ENCODE measurements at places on chromosomes 13 and 19.

DNA sequence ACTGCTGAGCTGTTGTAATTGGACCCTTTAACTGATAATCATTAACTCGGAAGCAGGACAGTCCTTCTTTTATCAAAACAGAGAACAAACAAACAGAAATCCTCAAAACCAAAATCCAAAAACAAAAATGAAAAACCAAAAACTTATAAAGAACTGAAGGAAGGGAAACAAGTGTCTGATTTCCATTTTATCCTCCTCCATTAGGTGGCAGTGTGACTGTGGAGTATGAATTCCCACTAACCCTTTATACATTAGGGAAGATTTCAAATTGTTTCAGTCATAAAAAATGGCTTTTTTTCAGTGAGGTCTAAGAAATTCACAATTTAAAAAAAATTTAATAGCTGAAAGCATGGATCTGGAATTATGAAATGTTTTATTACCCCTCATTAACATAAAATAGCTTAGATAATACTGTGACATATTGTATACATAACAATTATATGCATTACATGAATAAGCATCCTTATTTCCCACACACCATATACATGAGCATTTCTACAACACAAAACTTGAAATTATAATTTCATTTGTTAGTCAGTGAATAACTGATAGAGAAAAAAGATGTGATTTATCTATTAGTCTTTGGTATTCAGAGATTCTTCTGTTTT, 1074.3 kb upstream of the PCDH9 start:
- DNase-seq, result no peak

- DNase-seq, result peak; percentile 93
Observed at GRCh38 chr19:10269333-10270179, 1.4 kb upstream of the ICAM1 start.

DNA sequence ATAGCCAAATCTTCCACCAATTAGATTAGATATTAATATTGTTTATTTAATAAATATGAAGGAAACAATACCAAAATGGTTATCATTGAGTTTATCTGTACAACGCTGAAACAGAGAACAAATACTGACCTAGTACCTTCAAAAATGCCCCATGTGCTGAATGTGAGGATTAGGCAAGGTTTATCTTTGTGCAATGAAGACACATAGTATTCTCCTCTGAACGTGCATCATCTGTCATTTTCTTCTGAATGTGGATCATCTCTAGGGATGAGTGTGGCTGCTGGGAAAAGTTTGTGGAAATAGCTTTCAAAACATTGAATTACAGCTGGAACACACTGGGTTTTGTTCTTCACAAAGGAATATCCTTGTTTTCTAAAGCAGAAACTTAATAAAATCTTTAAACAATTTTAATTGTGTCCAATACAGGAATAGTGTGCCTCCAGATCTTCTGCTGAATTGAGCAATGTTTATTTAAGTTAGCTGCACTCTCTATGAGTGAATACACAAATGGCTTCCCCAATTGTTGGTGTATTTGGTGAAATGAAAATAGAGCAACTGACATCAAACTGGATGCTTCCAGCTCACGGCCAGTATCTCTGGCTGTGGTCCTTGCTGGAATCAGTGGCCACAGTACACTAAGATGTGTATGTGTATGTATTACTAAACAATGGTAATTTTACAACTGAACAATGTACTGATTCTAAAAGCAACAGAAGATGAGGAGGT, 6.7 kb downstream of the COL4A1 start:
- no peak for DNase-seq

DNA sequence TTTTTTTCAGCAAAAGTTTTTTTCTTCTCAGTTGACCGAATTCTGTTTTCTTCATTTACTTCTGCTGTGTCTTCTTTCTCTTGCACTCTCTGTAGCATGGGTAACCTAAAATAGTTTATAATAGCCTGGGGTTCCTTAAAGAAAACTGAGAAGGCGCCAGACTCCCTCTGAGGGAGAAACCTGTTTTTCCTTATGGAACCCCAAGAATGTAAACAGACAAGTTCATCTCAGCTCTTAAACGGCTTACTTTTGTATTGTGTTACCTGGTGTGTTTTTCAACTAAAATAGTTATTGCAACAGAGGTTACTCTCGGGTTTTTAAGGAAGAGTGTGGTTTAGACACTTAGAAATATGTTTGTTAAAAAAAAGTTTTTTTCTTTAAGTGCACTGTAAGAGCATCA, 23.8 kb upstream of the TM9SF2 start:
- no peak for DNase-seq

- DNase-seq, result peak; percentile 21
Observed at GRCh38 chr19:37007587-37008220, 70.5 kb upstream of the ZNF420 start.

DNA sequence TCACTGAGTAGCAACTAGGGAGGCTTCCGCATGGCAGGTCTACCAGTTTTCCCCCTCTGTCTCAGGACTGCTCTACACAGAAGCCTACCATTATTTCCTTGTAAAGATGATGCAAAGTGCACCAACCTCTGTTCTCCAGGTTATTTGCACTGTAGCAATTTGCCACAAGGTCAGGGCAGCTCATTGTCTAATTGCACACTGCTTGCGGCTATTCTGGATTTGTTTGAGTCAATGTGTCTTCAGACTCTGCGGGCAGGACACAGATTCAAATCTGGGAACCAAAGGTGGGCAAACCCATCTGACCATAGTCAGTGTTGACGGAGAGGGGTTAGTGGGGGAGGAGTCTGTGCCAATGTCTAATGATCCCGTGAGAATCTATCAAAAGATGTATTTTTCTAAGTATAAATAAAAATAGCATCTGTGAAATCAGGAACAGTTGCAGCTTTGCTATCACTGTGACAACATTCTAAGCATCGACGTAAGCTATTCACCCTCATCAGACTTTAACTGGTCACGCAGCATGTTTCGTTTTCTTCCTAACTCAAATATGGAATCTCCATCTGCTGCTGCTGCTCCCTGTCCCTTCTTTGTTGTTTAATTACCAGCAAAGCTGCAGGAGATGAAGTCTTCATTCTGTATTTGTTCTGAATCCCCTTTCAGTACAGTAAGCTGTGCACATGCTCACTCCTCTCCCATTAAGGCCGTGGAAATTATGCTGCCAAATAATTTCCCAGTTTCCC, 26.4 kb downstream of the CYSLTR2 start:
- no peak for DNase-seq

DNA sequence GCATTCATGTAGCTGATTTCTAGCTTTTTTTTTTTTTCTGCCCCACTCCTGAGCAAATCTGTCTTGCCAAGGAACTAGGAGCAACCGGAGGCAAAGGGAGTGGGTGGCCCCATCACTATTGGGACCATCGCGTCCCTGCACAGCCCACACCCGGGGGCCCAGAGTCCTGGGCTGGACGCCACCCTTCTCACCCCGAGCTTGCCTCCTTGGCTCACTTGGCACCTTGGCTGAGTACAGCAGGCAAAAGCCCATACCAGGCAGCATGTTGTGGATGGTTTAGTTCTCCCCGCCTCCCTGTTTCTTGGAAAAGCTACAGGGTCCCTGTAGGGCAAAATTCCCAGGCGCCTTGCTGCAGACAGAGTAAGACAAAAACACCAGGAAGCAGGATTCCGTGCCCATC, 13.7 kb downstream of the SMIM24 start:
- DNase-seq, result no peak

- no peak for DNase-seq
Observed at GRCh38 chr19:42325896-42326771, 699 bp downstream of the MEGF8 start.

- no peak for DNase-seq
Observed at GRCh38 chr13:52371736-52372247, 34.2 kb downstream of the THSD1 start.

DNA sequence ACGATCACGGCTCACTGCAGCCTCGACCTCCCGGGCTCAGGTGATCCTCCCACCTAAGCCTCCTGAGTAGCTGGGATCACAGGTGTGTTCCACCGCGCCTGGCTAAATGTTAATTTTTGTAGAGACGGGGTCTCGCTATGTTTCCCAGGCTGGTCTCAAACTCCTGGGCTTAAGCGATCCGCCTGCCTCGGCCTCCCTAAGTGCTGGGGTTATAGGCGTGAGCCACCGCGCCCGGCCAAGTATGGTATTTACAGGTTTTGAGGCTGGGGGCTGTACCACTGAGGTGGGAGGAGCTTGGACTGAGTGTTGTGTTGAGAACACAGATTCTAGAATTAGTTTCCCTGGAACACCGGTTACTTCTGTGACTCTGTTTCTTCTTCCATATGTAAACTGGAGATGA, 452 bp upstream of the PPM1N start:
- no peak for DNase-seq

DNA sequence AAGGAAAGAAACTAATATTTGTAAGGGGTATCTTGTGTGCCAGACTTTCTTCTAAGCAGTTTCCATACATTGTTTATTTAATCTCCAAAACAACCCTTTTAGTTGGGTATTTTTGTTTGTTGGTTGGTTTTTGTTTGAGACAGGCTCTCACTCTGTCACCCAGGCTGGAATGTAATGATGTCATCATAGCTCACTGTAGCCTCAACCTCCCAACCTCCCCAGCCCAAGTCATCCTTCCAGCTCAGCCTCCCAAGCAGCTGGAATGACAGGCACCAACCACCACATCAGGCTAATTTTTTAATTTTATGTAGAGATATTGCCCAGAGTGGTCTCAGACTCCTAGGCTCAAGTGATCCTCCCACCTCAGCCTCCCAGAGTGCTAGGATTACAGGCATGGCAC, 41.2 kb upstream of the LSM14A start:
- DNase-seq, result no peak

DNA sequence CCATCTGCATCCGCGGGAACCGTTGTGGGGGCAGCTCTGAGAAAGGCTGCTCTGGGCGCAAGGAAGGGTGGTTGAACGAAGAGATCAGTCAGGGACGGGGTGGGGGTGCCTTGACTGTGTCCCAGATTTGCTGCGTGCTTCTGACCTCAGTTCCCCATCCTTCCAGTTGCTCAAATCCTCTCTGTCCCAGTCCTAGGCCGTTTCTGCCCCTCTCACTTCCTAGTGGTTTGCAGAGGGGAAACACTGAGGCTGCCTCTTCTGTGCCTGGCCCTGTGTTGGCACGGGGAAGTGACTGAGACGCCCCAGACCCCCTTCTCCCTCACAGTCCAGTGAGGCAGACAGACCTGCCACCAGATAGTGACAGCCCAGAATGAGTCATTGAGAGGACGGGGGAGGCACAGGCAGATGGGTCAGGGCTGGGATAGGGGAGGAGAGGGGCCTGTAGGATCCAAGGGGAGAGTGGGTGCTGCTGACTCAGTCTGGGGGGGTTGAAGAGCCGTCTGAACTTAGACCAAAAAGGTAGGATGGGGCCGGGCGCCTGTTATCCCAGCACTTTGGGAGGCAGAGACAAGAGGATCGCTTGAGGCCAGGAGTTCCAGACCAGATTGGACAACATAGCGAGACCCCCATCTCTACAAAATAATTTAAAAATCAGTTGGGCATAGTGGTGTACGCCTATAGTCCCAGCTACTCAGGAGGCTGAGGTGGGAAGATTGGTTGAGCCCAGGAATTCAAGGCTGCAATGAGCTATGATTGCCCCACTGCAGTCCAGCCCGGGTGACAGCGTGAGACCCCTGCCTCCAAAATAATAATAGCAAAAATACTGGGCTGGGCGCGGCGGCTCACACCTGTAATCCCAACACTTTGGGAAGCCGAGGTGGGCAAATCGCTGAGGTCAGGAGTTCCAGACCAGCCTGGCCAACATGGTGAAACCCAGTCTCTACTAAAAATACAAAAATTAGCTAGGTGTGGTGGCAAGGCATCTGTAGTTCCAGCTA, 26.5 kb downstream of the NUMBL start:
- DNase-seq, result peak; percentile 29

- no peak for DNase-seq
Observed at GRCh38 chr13:96575423-96576320, 418.6 kb downstream of the OXGR1 start.

- peak; percentile 45 for DNase-seq
Observed at GRCh38 chr19:16319481-16319880, 5.1 kb upstream of the KLF2 start.

DNA sequence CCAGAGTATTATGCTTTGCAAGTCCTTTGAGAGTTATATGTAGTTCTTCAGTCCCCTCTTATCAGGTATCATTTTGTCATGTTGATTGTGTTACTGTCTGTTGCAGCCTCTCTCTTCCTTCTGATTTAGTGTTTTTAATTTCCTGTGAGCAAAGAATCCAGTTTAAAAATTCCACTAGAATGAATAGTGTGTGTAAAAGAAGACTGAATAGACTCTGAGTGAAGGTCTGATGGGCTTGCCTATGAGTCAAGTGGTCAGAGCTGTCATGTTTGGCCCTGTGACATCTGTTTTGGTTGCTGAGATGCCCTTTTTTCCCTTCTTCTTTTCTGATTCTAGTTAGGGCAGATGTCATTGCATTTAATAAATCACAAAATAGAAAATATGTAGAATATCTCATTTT, 23.3 kb upstream of the KCTD4 start:
- DNase-seq, result no peak
